Thyroid gland (tissue), 4 donors: ENCODE measurements at places on chromosomes 11 and 22. TPM values are rescaled to one million over a fixed set of nuclear protein-coding genes. Genes with fewer than 3 reads are reported as not detected.

DNA sequence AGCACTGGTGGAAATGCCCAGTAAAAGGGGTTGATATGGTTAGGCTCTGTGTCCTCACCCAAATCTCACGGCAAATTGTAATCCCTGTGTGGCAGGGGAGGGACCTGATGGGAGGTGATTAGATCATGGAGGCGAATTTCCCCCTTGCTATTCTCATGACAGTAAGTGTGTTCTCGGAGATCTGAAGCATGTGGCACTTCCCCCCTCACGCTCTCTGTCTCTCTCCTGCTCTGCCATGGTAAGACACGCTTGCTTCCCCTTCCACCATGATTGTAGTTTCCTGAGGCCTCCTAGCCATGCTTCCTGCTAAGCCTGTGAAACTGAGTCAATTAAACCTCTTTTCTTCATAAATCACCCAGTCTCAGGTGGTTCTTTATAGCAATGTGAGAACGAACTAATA lies 37.4 kb downstream of the PACSIN2 start:
- no peak for DNase-seq
- H3K27ac ChIP-seq, result peak overlapping the region; percentile 72
- peaks cover 49% of the 10 kb centered on the region for H3K4me1 ChIP-seq
- no peaks in the 10 kb centered on the region for H3K36me3 ChIP-seq
- H3K27me3 ChIP-seq, result no peaks in the 10 kb centered on the region
- H3K4me3 ChIP-seq, result no peak overlapping the region

DNA sequence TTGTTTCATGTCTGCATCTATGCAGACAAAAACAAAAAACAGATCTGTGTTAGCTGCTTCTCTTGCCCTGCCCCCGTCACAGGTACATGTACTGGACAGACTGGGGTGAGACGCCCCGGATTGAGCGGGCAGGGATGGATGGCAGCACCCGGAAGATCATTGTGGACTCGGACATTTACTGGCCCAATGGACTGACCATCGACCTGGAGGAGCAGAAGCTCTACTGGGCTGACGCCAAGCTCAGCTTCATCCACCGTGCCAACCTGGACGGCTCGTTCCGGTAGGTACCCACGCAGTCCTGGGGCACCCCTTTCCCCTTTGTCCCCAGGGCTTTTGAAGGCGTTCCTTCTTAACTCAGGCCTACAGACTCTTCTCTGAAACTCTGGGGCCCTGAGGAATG lies 45.2 kb downstream of the LRP5 start:
- H3K4me1 ChIP-seq, result peaks cover 10% of the 10 kb centered on the region
- peak; percentile 41 for DNase-seq
- no peak overlapping the region for H3K4me3 ChIP-seq
- no peak overlapping the region for H3K27ac ChIP-seq
- H3K27me3 ChIP-seq, result no peaks in the 10 kb centered on the region

The KCNE3 gene
- total RNA-seq, result 7.2 TPM

The OR5D18 gene
- total RNA-seq, result not detected

- no peaks in the 10 kb centered on the region for H3K27me3 ChIP-seq
- H3K4me1 ChIP-seq, result no peaks in the 10 kb centered on the region
- no peak overlapping the region for H3K4me3 ChIP-seq
- no peak for DNase-seq
Observed at GRCh38 chr11:71488681-71489270, 35.8 kb downstream of the NADSYN1 start.

The CLTCL1 gene
- total RNA-seq, result 8.5 TPM

DNA sequence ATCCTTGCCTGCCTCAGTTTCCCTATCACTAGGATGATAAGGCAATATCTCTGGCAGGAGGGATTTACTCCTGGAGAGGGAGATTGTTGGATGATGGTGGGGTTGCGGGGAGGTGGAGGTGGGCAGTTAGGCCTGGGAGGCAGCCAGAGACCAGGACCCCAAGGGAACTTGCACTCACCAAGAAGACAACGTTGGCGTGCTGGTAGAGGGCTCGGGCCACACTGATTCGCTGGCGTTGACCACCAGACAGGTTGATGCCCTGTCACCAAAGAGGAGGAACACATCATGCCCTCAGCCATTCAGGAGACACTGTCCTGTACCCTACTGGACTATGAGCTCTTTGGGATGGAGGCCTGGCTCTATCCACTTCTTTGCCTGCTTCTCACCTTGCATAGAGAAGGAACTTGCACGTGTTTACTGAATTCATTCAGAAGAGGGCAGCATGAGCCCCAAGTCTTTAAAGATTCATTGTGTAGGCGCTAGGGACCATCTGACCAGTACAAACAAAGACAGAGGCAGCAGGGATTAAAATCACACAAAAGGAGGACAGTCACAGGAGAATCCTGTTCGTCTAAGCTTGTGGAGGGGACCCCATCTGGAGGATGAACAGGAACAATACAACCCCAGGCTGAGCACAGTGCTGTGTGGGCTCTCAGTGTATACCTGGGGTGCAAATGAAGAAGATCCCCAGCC lies 24.2 kb upstream of the KCNJ11 start:
- H3K36me3 ChIP-seq, result no peaks in the 10 kb centered on the region
- no peak overlapping the region for H3K27ac ChIP-seq
- H3K4me3 ChIP-seq, result no peak overlapping the region
- no peak for DNase-seq
- no peaks in the 10 kb centered on the region for H3K27me3 ChIP-seq

GRCh38 chr22:33405194-33405593 lies 347.0 kb upstream of the SYN3 start:
- H3K4me1 ChIP-seq, result no peaks in the 10 kb centered on the region
- peak; percentile 12 for DNase-seq
- H3K36me3 ChIP-seq, result no peaks in the 10 kb centered on the region
- no peak overlapping the region for H3K27ac ChIP-seq
- no peak overlapping the region for H3K4me3 ChIP-seq

DNA sequence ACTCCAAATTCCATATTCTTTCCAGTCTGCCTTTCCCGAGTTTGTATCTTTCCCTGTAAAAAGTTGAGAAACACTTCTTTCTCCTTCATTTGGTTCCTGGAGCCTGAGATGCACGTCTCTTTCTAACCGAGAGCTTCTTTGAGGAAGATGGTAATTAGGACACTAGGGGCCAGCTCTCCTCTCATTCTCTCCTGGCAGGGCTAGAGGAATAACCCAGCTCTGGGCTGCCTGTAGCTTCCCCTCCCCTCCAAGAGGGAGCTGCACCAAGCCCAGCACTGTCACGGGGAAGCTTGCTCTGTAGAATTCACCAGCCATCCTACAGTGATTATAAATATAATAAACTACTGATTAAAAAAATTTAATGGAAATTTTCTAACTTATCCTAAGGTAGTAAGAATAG lies 26.9 kb downstream of the UBASH3B start:
- DNase-seq, result no peak
- H3K4me1 ChIP-seq, result peaks cover 20% of the 10 kb centered on the region
- H3K27ac ChIP-seq, result no peak overlapping the region
- H3K27me3 ChIP-seq, result no peaks in the 10 kb centered on the region
